ENCODE measurements at places on chromosomes 11 and 22.

GRCh38 chr11:71076525-71077304 is 175.7 kb downstream of the SHANK2 start:
- no peak for DNase-seq

GRCh38 chr22:43237280-43237679 is 50.3 kb upstream of the TTLL12 start:
- no peak for DNase-seq

- no peak for DNase-seq
These were observed 92.1 kb downstream of the WNT11 start for GRCh38 chr11:76114238-76114637.

DNA sequence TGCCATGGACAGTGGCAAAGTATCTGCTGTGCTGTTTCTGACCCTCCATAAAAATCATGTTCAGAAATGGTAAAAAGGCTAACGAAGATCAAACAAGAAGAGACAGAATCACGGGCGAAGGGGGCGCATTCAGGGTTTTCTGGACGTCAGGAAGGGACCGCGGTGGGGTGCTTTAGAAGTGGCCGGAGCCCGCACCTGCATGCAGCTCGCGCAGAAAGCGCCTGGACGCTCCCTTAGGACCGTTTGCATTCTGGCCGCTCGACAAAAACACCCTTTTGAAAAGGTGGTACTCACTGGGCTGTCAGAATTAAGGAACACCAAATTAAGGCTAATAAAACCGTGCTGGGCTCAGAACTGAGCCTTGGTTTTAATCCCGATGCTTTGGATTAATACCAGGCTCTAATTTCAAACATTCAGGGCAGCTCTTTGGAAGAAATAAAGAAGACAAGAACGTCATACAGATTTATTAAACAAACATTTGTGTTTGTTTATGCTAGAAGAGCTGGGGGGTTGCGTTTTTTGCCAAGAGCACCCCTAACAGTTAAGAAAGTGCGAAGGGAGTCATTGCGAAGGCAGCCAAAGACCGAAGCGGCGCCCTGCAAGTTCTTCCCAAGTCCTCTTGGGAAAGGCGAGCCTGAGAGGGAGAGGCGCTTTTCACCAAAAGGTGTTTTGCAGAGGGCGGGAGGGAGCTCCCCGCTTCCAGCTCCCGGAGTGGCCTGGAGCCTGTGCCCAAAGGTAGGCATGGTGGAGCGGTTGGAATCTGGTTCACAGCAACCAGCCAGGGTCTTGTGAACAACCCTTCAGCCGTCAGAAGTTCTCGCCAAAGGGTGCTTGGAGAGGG is 47.7 kb upstream of the DBX1 start:
- DNase-seq = no peak

GRCh38 chr11:123351375-123351774 is 78.7 kb upstream of the GRAMD1B start:
- no peak for DNase-seq

DNA sequence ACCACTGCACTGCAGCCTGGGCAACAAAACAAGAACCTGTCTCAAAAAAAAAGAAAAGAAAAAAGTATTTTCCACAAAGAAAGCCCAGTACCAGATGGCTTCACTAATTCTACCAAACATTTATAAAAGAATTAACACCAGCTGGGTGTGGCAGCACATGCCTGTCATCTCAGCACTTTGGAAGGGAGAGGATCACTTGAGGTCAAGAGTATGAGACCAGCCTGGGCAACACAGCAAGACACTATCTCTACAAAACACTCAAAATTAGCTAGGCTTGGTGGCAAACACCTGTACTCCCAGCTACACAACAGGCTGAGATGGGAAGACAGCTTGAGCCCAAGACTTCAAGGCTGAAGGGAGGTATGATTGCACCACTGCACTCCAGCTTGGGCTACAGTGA is 20.1 kb downstream of the RSF1 start:
- DNase-seq = no peak

DNA sequence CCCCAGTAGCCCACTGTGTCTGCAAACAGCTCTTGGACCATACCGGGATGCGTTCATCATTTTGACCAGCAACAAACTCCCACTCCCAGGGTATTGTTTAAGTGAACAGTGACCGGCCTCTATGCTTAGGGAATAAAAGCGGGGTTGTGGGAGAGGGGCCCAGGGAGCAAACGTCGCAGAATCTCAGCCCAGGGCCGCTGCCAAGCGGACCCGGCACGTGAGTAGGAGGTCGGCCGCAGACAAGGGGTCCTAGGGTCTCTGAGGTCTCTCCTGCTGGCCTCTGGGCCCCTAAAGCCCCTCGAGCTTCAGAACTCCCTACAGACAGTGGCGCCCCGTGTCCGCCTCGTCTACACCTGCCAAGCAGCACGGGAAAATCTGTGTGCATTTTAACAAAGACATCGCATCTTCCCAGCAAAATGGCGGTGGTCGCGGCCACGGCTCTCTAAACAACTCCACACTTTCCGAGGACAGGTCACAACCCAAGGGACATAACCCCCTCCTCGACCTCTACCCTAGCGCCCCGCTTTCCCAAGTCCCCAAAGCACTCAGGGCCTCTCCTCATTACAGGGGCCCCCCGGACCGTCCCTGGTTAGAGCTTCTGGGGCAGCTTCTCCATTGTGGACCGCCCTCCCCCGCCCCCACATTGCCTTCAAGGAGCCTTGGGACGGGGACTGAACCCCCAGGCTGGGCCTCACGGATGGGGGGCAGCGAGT is 3.9 kb upstream of the GCAT start:
- no peak for DNase-seq

DNA sequence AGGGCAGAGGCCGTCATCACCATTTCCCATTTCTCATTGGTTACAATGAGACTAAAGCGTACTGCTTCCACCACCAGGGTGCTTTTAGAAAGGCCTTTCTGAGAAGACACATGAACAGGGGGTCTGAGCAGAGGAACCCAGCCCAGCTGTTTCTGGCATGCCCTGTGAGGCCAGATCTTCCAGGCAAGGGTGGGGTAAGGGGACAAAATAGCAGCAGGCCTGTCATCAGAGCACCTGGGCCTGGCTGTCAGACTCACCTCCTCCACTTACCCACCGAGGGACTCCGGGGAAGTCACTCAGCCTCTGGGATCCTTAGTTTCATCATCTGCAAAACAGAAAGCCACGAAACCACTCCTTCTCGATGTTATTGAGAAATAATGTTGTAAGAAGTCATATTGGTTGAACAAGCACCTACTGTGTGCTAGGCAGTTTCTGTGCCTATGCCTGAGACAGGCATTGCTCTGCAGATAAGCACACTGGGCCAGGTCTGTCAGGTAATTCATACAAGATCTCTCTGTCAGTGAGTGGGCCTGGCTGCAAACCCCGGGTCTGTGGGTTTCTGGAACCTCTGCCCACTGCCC is 8.8 kb upstream of the WNT11 start:
- no peak for DNase-seq

- no peak for DNase-seq
These were observed 77.9 kb upstream of the PARVG start for GRCh38 chr22:44102856-44103255.

- peak; percentile 25 for DNase-seq
These were observed 556.6 kb downstream of the MIAT start for GRCh38 chr22:27213766-27214581.

GRCh38 chr11:10565493-10565892 is 3.0 kb downstream of the LYVE1 start:
- DNase-seq = no peak

DNA sequence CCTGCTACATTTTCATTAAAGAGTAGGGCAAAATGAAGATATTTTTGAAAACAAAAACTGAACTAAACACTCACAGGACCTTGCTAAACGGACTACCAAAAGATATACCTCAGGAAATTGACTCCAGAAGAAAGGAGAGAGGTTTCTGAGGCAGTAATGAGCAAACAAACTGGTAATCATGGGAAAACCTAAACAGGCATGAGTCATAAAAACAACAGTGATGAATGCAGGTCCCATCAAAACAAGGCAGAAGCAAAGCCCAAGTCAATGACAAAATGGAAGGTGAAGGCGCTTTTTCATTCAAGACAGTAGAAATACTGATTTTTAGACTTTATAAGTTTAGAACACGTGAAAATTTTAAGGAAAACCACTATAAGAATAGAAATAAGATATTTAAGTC is 104.5 kb downstream of the EFCAB6 start:
- no peak for DNase-seq

DNA sequence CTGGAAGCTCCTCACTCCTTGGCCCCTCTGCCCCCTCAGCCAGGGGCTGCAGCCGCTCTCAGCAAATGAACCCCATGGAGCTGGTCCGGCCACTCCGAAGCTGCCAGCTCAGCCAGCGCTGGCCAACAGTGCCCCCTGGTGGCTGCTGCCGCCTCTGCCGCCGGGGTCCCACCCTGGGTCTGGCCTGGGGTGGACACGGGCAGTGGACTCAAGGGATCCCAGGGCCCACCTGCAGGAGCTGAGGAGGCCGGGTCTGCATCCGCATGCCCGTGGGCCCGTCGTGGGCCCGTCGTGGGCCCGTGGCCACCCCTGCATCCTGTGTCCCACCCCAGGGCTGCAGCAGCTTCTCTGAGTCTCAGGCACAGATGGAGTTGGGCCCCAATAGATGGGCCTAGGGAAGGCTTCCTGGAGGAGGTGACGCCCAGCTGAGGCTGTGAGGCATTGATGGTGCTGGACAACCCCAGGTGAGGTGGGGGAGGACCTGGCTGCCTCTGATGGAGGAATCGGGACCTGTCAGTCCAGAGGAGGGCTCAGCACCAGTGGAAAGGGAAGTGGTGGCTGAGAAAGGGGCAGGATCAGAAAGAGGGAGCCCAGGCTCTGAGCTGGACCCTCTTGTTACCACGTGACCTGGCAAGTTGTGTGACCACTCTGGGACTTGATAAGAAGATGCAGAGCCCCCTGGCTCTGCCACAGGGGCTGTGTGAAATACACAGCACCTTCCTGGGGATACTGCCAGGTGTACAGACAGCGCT is 522.3 kb downstream of the BRD1 start:
- DNase-seq = no peak

DNA sequence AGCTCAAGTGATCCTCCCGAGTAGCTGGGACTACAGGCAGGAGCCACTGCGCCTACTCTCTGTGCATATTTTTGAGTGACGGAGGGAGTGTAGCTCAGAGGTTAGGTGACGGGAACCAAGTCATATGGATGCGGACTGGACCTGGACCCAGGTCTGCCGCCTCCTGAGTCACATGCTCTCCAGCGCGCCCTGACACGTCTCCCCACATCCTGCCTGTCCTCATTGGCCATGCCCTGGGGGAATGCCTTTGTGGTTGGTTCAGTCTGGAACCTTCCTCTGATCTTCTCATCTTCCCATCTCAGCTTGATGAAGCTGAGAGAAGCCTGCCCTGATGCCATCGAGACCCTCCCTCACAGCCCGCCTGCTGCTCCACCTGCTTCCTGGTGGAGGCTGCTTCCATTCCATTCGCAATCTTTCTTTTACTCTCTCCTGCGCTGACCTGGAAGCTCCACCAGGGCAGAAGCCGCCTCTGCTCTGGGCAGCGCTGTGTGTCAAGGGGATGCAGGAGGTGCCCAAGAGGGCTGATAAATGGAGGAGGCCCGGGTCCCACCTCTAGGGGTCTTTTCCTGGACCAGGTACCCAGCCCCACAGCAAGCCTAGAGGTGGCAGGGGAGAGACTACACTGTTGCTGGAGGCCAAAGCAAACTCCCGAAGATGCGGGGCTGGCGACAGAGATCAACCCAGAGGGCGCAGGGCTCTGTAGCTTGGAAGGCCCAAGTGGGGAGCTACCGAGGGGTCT is 13.9 kb upstream of the BAIAP2L2 start:
- no peak for DNase-seq

DNA sequence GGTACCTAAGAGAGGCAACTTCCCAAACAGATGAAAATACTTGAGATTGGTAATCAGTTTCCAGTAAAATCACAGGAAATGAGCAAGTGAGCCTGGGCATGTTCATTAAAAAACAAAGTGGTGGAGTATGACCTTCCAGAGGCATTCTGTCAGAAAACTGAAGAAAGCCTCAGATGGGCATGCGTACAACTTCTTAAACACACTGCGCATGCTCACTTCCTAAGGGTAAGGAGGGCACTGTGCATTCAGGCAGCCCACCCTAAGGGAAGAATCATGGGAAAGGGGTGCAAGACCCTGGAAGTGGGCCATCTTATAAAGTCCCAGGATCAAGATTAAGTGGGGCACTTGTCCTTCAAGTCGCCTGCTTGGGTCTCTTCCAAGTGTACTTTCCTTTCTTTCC is 4.0 kb downstream of the OR52K2 start:
- DNase-seq = no peak

DNA sequence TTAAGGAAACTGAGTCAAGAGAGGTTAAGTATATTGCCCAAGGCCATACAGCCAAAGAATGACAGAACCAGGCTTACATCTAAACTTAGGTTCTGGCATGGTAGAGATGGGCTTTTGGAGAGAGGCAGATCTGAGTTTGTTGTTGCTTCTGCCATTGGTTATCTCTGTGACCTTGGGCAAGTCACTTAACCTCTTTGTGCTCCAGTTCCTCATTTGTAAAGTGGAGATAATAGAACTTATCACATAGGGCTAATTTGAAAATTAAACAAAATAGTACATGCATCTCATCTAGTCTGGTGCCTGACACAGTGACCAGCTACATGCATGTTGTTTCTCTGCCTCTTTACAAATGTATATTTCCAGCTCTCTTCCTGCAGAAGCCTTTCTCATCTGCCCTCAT is 47.0 kb upstream of the PLET1 start:
- DNase-seq = no peak

GRCh38 chr11:63737718-63738117 is 30.9 kb downstream of the ZFTA start:
- no peak for DNase-seq

- DNase-seq = no peak
These were observed 227.0 kb upstream of the POU2AF2 start for GRCh38 chr11:111018566-111018965.

DNA sequence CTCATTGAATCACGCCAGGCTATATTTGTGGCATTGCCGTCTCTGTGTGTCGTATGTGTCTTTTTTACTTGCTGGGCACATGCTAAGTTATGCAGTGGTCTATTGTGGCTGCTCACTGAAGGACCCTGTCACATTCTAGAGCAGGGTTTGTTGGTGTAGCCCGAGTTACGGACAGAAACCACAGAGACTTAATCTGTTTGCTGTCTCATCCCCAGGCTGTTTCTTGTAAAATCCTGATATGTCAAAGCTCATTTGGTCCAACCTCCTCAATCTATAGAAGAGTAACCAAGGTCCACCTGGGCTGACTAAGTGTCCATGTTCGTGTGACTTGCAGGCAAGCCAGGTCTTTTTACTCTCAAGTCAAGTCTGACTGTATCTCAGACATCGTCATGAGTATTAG is 5.0 kb downstream of the DPF2 start:
- no peak for DNase-seq
